NCI-H446 treated with DMSO at 0.1 percent for 48 hours (cell line): ENCODE measurements at places on chromosomes 6 and 20.

DNA sequence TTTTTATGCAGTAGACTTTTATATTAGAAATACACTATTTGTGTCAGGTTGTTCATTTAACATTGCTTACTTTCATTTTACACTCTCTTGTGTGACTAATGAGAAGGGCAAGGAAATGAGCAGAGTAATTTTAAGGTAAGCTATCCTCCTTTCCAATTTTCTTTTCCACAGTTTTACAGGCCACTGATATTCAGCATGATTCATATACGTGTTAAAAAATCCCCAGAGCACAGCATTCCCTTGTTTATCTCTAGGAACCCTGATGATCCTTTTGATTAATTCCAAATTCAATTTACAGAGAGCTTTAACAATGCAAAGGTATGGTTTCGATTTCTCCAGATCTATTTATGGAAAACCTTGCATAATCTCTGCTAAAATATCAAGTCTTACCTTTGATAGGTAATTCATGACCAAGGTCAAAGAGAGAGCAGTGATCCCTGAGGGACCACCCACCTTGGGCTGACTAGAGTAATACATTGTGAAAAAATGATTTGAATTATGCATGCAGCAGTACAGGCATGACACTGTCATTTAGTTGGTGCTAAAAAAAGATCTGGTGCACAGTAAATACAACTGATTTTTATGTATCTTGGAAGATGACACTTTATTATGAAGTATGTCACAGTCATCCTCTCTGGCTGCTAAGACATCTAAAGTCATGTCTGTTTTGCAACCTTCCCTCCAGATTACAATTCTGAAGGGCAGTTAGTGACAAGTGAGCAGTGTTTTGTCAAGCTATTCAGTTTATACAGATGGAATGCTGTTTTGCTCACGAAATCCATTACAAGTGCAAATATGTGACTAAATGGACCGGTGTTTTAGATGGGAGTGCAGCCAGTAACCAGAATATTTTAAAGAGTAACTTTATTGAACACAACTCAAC, 736.6 kb downstream of the EPHA7 start:
- no peak for DNase-seq

- DNase-seq: no peak
Observed at GRCh38 chr6:132298344-132298949, 102.8 kb downstream of the MOXD1 start.

GRCh38 chr6:34243901-34244884, 4.6 kb downstream of the SMIM29 start:
- DNase-seq: no peak

DNA sequence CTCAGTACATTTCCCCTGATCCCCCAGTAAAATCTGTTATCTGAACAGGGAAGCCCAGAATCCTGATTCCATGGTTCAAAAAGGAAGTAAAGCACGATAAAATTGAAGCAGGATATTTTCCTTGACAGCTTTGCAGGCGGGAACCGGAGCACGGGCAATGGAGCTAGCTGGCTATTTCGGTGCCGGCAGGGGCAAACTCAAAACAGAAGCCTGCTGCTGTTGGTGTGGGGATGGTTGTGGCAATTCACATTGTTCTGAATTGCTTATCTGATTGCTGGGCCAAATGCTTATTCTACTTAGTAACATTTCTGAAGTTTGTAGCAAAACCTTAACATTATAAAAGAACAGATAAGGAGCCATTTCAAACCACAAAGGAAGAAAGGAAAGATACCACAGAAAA, 172.4 kb downstream of the MMS22L start:
- no peak for DNase-seq

- DNase-seq: no peak
Observed at GRCh38 chr6:124798942-124799496, 163.2 kb upstream of the RNF217 start.

GRCh38 chr6:21478883-21479539, 114.5 kb upstream of the SOX4 start:
- peak; percentile 55 for DNase-seq

DNA sequence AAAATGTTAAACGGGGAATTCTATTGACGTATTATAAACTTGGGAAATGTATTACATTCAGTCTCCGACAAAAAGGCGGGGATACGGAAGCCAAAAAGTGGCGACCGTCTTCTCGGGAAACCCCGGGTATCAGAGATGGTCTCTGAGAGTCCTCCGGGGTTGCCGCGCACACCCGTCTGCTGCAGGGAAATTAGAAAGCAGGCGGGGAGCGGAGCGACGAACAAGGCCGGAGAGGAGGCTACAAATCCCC, 1.5 kb downstream of the SALL4 start:
- DNase-seq: no peak

DNA sequence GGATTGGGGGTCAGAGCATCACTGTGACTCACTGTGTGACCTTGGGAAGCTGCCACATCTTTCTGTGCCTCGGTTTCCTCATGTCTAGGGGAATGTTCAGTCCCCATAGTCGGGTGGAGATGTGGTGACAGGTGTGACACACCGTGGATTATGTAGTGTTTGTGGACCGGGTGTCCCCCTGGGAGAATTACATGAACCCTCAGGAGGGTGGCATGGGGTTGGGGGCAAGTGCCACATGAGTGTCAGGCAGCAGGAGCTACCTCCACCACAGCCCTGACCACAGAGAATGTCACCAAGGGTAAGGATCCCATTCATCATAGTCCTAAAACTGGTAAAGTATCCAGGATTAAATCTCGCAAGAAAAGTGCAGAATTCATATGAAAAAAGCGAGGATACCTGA, 23.2 kb downstream of the SUN5 start:
- DNase-seq: no peak

DNA sequence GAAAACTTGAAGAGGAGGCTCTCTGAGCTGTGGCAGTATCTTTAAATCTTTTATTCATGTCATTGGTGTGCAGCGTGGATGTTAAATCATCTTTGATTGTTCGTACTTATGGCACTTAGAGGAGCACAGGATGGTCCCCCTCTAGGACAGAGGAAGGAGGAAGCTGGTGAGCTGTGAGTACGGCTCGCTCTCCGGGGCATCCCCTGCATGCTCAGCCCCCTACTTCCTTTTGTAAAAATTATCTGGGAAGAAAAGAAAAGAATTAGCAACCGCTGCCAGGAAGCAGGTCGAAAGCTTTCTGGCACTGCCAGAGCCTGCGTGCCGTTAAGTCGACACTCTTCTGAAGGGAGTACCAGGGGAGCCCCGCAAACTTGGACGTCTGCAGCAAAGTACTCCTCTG, 158.5 kb downstream of the SYNDIG1 start:
- DNase-seq: no peak
